ENCODE measurements at places on chromosomes 11 and 22. TPM values are rescaled to one million over a fixed set of nuclear protein-coding genes. Genes with fewer than 3 reads are reported as not detected.

- DNase-seq, result no peak
- peaks cover 6% of the 10 kb centered on the region for H3K27me3 ChIP-seq
- no peak overlapping the region for H3K4me3 ChIP-seq
- no peaks in the 10 kb centered on the region for H3K36me3 ChIP-seq
Measured at GRCh38 chr11:121964591-121964990, 151.4 kb downstream of the BLID start.

DNA sequence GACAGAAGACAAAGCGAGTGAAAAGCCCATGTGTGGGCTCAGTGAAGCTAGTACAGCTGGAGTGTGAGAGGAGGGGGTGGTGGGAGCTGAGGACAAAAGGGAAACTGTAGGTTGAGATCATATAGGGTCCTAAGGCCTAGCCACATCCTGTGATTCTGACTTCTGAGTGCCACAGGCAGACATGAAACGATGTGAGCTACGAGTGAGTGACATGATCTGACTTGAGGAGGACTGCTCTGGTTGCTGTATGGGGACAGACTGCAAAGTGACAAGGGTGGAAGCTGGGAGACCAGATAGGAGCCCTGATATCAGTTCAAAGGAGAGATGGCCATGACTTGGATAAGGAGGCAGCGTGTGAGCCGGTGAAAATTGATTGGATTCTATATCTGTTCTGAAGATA, 85.4 kb downstream of the MICAL2 start:
- H3K4me1 ChIP-seq, result peaks cover 77% of the 10 kb centered on the region
- peak; percentile 79 for DNase-seq

DNA sequence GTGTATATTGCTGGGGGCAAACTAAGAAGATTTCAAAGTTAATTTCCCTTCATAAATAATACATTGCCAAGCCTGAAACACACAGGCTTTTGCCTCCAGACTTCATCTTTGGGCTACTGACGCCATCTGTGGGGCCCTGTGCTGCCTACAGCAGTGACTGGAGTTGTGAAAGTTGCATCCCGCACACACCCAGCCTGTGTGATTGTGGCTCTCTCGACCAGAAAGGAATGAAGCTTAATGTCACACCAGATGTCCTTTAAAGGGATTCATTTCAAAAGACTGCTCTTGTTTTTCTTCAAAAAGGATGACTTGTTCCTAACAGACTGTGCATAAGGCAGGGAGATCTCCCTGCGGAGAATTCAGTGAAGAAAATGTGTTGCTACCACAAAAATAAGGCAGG, 210.5 kb downstream of the FAM181B start:
- H3K27me3 ChIP-seq, result peaks cover 2% of the 10 kb centered on the region
- no peak overlapping the region for H3K4me3 ChIP-seq
- no peaks in the 10 kb centered on the region for H3K36me3 ChIP-seq
- DNase-seq, result no peak

DNA sequence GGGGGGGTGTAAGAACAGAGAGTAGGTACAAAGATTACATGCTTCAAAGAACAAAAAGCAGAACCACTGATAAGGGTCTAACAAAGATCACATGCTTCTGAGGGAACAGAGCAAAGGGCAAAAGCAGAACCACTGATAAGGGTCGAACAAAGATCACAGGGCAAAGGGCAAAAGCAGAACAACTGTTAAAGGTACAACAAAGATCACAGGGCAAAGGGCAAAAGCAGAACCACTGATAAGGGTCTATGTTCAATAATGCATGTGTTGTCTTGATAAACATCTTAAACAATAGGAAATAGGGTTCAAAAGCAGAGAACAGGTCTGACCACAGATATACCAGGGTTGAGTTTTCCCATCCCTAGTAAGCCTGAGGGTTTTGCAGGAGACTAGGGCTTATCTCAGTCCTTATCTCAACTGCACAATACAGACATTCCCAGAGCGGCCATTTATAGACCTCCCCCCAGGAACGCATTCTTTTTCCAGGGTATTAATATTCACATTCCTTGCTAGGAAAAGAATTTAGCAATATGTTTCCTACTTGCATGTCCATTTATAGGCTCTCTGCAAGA, 81.9 kb upstream of the PGR start:
- H3K36me3 ChIP-seq, result no peaks in the 10 kb centered on the region
- H3K4me1 ChIP-seq, result no peaks in the 10 kb centered on the region
- DNase-seq, result no peak
- H3K27me3 ChIP-seq, result no peaks in the 10 kb centered on the region
- no peak overlapping the region for H3K4me3 ChIP-seq

- no peak overlapping the region for H3K4me3 ChIP-seq
- peaks cover 18% of the 10 kb centered on the region for H3K4me1 ChIP-seq
- no peak overlapping the region for H3K27ac ChIP-seq
- no peak for DNase-seq
- peaks cover 29% of the 10 kb centered on the region for H3K36me3 ChIP-seq
Measured at GRCh38 chr11:130125638-130126037, 33.9 kb upstream of the ST14 start.

Gene RAG1
- 0.36 TPM for total RNA-seq

DNA sequence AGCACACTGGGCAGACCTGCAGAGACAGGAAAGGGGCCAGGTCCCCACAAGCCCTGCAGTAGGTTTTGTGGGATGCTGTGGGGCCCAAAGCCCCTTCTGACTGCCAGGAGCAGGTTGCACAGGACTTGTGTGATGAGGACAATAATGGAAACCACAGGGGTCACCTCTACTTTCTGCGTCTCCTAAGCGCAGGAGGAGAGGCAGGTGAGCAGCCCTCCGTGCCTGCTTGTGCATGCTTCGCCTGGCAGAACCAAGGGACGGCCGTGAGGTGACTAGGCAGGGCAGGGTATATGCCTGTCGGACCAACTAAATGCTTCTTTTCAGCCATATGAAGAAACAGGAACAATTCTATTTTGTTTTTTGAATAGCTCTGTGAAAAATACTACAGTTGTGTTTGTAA, 77.9 kb upstream of the PITPNB start:
- H3K4me1 ChIP-seq, result no peaks in the 10 kb centered on the region
- no peaks in the 10 kb centered on the region for H3K36me3 ChIP-seq
- no peak overlapping the region for H3K4me3 ChIP-seq
- no peaks in the 10 kb centered on the region for H3K27me3 ChIP-seq

- peaks cover 3% of the 10 kb centered on the region for H3K27me3 ChIP-seq
- H3K36me3 ChIP-seq, result no peaks in the 10 kb centered on the region
- no peak overlapping the region for H3K4me3 ChIP-seq
- no peak overlapping the region for H3K27ac ChIP-seq
Measured at GRCh38 chr11:115450519-115450918, 53.7 kb downstream of the CADM1 start.
